Stimulated activated CD4-positive, alpha-beta T cell treated with anti-CD3 and anti-CD28 coated beads, TNF-alpha, amount 100 ng/mL, for 48 hours (primary cell): ENCODE measurements at places on chromosomes 2 and 18.

GRCh38 chr2:122514451-122514996 is 759.1 kb downstream of the TSN start:
- DNase-seq: no peak

- DNase-seq: no peak
Observed at GRCh38 chr2:97769711-97770110, 56.3 kb downstream of the ZAP70 start.

DNA sequence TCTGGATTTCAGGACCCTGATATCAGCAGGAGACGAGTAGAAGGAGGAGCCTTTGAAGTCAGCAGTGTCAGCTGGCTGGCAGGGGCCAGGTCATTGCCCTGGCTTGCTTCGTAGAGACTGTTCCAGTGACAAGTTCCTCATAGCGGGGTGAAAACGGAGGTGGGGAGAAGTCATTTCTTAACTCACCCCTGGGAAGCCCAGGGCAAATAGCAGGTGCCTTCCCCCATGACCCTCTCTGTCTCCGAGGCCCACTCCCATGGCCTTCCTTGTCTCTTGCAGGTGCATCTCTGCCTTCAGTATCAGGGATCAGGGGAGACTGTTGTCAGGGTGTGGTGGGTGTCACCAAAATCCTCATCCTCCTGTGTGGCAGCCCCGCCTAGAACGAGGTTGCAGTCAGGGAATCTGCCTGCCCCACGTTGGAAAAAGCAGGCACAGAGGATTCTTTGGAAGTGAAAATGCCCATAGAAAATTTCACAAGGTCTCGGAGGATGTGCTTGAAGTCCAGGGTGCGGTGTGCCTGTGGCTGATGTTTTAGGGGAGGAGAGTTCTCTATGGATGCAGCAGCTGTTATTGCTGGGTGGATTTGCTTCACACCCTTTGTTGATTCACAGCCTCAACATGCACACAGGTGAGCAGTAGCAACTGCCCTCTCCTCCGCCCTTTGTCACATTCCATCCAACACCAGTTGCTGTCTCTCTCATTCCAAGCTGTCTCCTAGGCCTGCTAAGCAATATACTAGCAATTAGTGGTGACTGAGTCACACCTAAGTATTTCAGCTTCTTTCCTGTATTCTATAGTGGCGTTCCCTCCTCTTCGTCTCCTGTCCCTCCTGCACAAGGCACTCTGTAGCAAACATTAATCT is 142.6 kb upstream of the FHL2 start:
- no peak for DNase-seq

GRCh38 chr2:45055162-45055605 is 45.9 kb upstream of the SIX2 start:
- no peak for DNase-seq

DNA sequence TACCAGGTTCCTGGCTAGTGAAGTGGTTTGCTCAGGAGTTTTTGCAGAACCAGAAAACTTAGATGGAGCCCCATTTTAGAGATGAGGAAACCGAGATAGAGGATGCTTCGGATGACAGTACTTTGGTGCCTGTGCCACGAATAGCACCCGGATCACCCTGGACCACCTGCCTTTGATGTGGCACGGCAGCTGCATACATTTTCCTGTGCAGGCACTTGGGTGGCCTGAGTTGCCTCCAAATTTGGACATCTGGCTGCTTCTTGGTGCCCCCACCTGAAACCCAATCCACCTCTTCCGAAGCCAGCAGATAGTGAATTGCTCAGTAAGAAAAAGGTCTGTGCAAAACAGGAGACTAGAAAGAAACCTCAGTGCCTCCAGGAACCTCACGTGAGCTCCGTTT is 140.6 kb upstream of the ID2 start:
- no peak for DNase-seq

DNA sequence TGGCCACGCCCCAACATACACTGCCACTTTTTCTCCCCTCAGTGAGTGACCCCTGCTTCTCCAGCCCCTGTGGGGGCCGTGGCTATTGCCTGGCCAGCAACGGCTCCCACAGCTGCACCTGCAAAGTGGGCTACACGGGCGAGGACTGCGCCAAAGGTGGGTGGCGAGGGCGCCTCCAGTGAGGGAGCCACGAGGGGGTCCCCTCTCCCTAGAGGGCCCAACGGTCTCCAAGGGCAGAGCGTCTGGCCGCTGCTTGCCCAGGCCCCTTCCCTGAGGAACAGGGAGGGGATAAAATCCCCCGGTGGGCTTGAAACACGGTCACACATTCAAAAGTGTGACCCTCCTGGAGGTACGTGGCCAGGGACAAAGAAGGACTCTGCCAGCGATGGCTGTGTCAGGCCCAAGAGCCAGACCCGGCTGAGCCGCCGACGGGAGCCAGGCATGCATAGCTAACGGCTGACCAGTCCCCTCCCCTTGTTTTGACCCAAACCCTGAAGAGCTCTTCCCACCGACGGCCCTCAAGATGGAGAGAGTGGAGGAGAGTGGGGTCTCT is 37.2 kb downstream of the MTERF4 start:
- no peak for DNase-seq

DNA sequence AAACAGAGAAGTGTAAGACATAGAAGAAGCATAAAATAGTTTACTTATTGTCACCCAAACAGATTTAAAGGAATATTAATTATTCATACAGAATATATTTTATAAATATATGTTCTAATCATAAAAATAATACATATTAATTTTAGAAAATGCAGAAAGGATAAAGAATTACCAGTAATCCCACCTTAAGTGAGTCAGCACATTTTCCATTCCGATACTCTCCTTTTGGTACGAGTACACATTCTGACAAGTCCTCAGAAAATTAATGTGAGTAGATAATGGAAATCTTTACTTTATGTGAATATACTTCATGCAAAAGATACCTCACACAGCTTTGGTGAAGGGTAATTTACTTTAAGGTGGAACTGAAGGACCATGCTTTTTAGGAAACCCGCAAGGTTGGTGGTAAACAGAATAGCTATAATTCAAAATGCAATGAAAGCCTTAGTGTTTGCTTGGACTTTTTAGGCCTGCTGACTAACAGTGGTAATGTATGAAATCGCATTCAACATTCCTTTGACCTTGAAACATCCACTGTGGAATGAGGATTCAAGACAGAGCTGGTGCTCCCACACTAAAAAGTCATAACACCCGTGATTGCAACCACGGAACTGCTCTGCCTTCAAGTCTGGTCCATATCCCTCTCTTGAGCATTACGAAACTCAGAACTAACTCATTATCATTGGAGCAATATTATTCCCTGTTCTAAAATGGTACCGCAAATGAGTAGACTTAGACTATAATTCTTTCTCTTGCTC is 28.1 kb upstream of the HTR2B start:
- DNase-seq: no peak

GRCh38 chr2:239311132-239312040 is 89.4 kb downstream of the HDAC4 start:
- DNase-seq: no peak

DNA sequence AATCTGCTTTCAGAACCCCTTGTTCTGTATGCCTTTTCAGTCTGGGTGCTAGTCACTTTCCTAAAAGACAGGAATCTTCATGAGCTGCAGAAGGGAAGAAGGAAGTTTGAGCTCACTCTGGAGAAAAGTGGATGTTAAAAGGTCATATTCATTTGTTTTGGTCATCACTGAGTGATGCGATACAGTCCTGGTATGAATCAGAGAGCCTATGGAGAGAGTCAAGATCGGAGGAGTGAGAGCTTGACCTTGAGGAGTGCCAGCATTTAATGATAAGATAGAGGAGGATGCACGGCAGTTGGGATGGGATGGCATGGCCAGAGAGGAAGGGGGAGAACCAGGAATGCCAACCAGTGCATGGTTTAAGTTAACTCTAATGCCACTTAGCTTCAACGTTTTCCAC is 19.6 kb downstream of the USP39 start:
- DNase-seq: no peak

DNA sequence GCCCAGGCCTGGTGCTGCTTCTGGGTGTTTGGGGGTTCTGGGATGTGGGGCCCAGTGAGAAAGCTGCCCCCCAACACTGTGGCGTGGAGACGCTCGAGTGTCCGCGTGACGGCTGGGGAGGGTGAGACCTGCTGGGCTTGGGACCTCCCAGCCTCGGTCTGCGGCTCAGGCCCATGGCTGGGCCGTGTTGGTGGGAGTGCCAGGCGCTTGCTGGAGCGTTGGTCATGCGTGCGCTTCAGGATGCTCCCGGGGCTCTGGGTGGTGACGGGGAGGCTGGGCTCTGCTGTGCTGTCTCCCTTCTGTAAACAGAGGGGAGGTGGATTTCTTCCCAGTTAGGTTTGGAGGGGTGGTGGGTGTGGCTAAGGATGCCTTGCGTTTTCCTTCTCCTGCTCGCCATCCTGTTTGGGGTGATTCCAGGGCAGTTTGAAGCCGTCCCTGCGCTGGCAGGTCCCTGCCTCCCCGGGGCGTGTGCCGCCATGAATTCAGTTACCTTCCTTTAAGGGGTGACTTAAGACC is 606 bp downstream of the GAL3ST2 start:
- DNase-seq: no peak

- DNase-seq: no peak
Observed at GRCh38 chr2:168851674-168852320, 38.4 kb downstream of the SPC25 start.

DNA sequence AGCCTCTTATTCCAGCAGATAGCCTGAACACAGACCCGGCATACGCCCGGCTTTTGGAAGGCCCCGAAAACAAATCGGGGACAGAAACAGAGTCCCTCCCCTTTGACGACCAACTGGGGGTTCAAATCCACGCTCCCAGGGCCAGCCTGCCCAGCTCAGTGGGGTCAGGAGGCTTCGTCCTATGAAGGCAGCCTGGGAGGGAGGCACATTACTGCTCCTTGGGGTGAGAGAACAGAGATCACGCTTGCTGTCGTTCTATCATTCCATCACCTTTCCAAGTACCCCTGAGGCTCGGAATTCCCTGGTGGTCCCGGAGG is 208.8 kb upstream of the SALL3 start:
- DNase-seq: no peak

GRCh38 chr2:120511947-120512710 is 166.2 kb downstream of the INHBB start:
- no peak for DNase-seq

DNA sequence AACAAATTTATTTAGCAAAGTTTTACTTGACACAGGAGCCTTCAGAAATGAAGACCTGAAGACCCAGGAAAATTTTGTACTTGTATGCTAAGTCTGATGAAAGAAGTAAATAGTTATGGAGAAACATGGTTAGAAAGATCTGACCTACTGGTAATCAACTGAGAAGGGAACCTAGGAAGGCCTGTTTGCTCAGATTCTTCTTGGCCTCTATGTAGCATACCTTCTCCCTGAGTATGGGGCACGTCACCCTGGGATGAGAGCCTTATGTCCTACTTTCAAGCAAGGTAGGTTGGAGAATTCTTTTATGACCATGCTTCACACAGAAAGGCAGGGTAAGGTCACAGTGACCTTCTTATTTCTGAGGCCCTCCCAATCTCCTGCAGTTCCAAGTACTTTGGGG is 178.6 kb upstream of the CREB1 start:
- DNase-seq: no peak

- DNase-seq: no peak
Observed at GRCh38 chr18:46262856-46263255, 158.7 kb downstream of the HAUS1 start.

DNA sequence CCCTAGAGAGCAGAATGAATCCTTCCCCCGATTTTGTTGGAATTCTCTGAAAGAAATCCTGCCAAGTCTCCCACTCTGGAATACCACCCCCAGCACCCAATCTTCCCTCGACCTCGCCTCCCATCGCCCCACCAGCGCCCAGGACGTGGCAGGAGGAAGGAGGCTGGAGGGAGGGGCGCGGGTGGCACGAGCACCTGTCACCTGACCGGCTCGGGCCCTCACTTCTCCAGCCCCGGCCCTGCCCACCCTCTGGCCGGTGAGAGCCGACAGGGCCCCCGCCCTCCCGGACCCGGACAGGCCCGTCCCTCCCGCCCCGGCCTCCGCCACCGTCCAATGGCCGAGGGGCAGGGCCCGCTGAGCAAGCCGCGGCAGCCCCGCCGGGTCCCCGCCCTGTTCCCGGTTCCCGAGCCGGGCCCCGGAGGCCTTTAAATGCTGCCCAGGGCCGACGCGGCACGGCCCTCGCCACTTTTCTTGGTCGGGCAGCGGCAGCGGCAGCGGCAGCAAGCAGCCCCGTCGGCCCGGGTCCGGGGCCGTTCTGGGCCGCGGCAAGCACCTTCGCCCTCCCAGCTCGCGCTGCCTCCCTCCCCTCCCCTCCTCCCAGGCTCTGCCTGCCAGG is at the start of gene LGALSL:
Gene LGALSL (plus strand): TSS at position 393 of the 616 bp plus-strand sequence. CDS start 384 bp downstream, outside the sequence.
- peak; percentile 3 for DNase-seq

DNA sequence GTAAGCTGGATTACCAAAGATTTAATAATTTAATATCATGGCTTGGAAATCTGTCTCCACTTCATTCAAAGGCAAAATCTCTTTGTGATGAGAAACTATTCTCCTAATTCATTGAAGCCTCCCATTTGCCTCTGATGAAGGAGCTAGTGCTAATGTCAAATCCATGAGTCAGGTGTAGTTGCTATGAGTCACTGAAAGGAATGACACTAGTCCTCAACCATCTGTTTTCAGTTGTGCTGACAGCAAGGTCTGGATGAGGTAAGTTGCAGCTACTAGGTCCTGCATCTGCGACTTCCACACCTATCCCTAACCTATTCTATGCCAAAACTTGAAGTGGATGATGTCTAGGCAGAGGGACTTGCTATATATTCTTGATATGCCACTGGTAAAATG is 324.0 kb upstream of the UBE2E3 start:
- DNase-seq: no peak

- DNase-seq: peak; percentile 56
Observed at GRCh38 chr2:45651415-45652089, at the start of gene PRKCE. PRKCE (plus strand) TSS chr2:45651675.

DNA sequence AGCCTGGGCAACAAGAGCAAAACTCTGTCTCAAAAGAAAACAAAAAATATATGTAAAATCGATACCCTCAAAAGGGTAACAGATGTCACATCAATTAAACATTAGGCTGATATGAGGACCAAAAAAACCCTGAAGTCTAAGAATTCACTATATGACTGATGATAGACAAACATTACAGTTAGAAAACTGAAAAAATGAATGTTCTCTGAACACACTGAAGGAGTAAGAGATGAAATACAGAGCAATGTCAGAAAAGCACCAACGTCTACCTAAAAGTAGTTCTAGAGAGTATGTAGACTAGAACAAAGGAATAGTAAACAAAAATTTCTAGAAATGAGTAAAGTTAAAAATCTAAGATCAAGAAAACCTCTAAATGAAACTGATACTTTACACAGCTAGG is 81.9 kb downstream of the SLC66A3 start:
- no peak for DNase-seq

GRCh38 chr2:30871980-30872789 is 64.9 kb upstream of the CAPN13 start:
- no peak for DNase-seq

DNA sequence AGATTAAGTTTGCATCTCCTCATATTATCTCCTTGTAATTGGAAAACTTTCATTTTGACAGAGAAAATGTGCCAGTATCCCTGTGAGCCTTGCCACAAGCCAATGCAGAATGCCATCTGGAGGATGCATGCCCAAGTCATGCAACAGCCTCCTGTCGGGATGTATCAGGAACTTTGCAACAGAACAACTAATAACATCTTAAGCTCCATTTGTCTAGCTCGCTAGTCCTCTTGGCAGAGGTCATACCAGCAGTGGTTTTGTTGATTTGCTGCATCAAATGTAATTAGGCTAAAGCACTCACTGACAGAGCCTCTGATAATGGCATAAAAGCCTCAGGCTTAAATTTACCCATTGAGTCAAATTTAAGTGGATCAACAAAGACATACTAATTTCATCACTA is 125.8 kb downstream of the UBE2E3 start:
- DNase-seq: no peak
